CD4-positive, alpha-beta T cell treated with Interferon gamma for 1 hour (primary cell): ENCODE measurements at places on chromosomes 2 and 18.

DNA sequence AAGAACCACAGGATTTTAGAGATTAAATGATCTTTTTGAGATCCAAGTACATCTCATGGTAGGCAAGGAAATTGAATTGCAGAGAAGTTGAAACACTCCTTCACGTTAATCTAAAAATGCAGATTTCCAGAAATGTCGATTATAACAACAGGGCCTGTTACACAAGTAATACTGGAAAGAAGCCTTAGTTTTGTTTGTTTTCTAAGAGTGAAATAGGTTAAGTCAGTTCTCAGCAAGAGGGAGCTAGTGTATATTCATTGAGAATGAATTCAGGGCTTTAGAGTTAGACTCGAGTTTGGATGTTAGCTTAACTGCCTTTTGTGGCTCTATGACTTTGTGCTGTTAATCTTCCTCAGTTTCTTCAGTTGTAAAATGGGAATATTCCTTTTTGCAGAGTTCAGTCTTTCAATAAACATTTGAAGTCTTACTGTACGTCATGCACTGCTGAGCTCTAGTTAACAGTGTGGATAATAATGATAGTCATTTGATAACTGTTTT lies 926 bp downstream of the NDUFV2 start:
- DNase-seq = no peak

DNA sequence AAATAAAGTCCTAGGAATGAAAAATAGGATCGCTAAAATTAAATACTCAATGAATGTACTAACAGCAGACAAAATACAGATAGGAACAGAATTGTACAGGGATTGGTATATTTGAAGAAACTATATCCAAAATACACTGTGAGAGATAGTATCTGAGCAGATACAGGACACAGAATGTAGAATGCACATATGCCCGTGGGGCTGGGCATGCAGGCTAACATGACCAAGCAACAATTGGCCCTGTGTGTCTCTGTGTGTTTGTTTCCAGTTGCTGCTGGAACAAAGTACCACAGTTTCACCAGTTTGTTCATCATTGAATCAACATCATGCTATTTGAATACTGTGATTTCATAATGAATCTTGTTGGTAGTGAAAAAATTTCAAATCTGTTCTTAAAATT lies 127.6 kb downstream of the PMAIP1 start:
- DNase-seq = no peak

DNA sequence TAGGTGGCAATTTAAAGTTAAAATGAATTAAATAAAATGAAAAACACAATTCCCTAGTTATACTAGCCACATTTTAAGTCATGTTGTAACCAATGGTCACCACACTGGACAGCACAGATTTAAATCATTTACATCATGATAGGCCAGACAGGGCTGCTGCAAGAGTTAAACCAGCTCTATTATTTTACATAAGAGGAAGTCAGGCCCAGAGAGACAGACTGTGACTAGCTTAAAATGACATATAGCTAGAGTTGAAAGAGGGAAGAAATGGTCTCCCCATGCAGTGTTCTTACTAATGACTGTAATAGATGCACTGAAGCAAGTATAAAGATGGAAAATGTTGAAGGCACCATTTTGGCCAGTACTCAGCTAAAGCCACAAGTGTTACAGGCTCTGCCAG lies 69.6 kb downstream of the SLC66A3 start:
- no peak for DNase-seq

DNA sequence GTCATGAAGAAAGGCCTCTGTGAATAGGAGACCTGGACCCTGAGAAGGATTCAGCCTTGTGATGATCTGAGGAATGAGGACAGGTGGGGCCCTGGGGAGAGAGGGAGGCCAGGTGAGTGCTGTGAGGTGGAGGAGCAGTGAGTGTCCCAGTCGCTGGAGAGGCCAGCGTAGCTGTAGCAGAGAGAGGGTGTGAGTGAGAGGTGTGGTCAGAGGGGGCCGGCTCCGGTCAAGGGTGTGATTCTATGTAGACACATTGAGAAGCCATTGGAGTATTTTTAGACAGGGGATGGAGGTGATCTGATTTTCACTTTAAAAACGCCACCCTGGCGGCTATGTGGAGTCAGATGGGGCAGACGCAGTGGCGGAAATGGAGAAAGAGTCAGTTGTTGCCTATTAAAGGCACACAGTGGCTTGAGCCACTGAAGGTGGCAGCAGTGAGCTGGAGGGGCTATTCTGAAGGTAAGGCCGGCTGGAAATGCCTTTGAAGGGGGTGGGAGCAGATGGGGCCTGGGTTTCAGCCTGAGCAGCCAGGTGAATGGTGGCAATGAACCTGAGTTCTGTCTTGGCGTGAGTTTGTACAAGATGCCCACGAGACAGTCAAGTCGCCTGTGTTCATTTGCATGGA lies 55.6 kb downstream of the GREB1 start:
- DNase-seq = no peak

DNA sequence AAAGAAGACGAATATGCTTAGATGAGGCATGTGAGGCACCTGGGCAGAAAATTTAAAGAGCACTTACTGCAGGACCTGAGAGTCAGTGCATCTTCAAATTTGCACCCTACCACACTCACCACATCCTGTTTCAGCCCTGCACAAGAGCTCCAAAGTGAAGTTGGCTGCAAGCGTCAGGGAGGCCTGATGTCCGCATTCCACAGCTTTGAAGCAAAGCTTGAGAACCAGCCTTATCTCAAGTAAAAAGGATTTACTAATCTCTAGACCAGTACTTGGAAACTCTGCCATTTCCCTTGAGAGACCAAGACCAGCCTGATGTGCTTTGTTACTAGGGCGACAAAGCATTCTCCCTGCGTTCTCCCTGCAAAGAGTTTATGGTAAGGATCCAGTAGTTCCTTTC lies 3.4 kb upstream of the ASNSD1 start:
- DNase-seq = peak; percentile 28

GRCh38 chr2:226909126-226909525 lies 73.3 kb downstream of the RHBDD1 start:
- DNase-seq = no peak

- no peak for DNase-seq
These were observed 155.4 kb upstream of the VRK2 start for GRCh38 chr2:57891086-57891712.

DNA sequence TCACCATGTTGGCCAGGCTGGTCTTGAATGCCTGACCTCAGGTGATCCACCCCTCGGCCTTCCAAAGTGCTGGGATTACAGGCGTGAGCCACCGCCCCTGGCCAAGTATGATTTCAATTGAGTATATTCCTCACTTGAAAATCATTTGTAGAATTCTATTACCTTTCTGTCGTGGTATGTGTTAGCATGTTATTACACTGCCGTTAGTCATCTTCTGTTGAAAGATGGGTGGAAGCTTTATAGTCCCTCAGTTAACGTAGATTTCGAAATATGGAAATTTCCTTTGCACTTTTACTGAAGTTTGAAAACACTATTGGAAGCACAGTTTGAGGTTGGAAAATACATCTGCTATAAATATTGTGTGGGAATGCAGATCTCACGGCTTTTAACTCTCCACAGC lies 14.7 kb downstream of the NIFK start:
- DNase-seq = no peak
